ENCODE measurements at places on chromosomes 7 and 10.

DNA sequence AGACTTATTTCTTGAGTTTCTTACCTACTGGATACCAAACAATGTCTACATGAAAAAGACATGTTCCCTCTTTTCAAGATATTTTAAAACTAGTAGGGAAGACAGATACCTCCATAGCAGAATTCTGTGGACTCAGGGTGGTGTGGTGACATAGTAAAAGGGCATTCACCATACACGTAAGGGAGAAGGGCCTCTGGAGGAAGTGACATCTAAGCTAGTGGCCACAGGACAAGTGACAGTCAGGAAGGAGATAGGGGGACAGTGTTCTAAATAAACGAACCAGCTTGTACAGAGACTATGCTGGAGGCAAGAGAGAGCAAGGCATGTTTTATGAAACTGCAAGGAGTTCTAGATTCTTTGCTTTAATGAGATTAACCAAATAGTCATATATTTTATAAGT is 321.7 kb upstream of the LRGUK start:
- DNase-seq = no peak

DNA sequence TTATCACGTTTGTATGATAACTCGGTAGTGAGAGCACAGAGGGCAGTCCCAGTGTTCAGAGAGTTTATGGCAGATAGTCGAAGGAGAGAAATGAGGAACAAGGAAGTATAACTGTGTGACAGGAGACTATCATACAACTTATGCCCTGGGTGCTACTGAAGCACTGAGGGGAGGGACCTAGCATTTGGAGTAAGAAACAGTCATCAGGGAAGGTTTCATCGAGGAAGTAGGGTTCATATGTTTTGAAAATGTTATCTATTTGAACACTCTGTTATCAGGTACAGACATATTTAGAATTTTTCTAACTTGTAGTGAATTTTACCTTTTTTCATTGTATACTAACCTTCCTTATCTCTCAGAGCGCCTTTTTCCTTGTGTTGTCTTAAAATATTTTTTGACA is 1214.4 kb upstream of the C7orf33 start:
- DNase-seq = no peak

DNA sequence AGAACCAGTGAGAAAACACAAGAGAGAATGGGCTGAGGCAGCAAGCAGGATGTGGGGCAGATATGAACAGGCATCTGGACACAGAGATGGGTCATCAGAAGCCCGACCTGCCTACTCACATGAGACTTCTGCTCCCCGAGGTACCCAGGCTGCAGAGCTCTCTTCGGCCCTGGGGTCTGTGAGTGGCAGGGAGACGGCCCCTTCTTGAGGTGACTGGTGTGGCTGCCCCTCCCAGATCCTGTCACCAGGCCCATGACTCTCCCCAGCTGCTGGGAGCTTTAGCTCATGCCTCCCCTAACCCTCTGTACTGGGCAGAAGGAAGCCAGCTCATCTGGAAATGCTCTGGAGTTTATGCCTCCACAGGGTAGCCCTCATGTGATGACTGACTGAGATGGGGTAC is 157.6 kb upstream of the PCBD1 start:
- DNase-seq = no peak

DNA sequence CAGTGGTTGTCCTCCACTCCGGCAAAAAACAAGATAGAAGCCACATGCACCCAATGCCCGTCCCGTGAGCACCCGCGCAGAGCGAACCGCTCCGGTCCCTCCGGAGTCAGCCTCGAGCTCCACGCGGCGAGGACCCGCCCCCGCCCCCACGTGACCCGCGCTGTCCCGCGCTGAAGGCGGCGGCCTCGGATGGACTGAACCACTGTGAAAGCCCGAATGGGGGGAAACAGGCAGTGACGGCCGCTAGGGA is 766 bp upstream of the EIF3B start:
- DNase-seq = peak; percentile 31

DNA sequence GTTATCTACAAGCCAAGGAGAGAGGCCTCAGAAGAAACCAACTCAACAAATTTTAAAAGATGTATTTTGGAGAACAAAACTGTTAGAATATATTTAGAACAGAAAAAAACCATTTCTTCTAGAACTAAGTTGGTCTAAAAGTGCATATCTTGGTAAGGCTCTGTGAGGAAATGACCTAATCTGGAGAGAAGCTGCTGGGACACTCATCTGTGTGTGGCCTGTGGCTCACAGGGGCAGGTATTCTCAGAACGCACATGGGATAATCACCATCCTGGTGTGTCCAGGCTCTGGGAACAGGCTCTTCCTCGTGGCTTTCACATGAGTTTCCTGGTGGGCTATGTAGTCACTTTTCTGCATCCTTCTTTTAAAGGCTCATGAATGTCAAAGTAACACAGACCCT is 38.1 kb upstream of the PRSS1 start:
- DNase-seq = no peak

- DNase-seq = no peak
Measured at GRCh38 chr7:102410123-102410522, 14.0 kb downstream of the PRKRIP1 start.

DNA sequence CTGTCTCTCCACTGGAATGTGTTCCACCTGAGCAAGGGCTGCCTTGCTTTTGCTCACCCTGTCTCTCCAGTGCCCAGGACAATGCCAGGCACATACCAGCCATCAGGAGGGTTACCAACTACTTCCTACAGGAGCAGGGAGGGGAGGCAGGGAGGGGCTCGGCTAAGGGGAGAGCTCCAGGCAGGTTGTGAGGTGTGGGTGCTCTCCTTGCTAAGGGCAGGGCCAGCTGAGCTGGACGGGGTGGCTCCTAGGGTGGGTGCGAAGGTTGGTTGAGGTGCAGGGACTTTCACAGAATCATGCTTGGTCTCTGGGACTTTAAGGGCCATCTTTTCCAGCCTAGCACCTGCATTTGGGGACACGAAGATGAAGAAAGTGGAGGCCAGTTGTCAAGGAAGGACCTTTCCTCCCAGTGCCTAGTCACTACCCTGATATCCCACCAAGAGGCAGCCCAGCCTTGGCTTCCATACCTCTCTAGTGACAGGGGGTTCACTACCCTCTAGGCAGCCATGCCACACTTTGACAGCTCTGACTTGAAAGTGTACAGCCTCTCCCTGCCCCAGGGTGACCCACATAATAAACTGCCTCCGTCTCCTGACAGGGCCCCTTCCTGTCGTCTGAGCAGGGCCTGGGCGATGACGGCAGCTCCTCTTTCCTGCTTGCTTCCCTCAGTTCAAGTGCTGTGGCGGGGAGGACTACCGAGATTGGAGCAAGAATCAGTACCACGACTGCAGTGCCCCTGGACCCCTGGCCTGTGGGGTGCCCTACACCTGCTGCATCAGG is 46.5 kb downstream of the TSPAN15 start:
- DNase-seq = no peak

GRCh38 chr10:24463611-24464426 is 254.9 kb downstream of the KIAA1217 start:
- no peak for DNase-seq

DNA sequence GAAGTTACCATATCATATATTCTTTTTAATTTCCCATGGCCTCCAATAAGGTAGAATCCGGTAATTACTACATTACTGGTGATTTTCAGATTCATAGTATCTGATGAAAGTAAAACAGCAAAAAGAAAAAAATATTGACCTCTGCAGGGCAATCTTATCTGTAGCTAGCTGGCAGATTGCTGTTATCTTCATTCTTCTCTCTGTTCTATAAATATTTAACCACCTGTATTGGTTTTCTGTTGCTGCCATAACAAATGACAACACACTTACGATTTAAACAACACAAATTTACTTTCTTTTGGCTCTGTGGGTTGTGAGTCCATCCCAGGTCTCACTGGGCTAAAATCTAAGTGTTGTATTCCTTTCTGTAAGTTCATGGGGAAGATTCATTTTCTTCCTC is 164.5 kb downstream of the ZEB1 start:
- no peak for DNase-seq

- no peak for DNase-seq
Measured at GRCh38 chr7:18532813-18533212, 37.3 kb downstream of the HDAC9 start.

GRCh38 chr10:103257812-103258211 is 12.1 kb downstream of the RPEL1 start:
- no peak for DNase-seq

- DNase-seq = no peak
Measured at GRCh38 chr10:44382981-44383748, 1.7 kb downstream of the CXCL12 start.

- no peak for DNase-seq
Measured at GRCh38 chr7:64884913-64885370, 18.1 kb upstream of the ZNF273 start.

- DNase-seq = no peak
Measured at GRCh38 chr7:154871507-154871906, 131.4 kb downstream of the PAXIP1 start.

DNA sequence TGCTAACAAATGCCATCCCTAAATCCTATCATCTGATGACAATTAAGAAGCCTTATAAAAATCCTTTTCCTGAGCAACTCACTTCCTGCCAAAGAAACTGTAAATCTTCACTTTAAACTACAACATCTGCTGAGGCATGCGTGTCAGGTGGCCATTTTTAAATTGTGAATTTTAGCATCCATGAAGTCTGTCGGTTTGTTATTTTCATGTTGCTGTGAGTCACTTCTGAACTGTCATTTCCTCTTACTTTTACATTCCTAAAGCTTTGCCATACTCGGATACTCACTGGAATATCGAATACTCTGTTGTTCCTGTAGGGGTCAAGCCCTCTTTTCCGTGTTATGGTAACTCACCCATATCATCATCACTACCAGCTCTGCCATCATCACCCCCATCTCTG is 34.3 kb upstream of the TMEM26 start:
- peak; percentile 66 for DNase-seq

All from BJ (cell line).